ENCODE measurements at places on chromosomes 1 and 21.

GRCh38 chr1:189682591-189682990 lies 795.1 kb downstream of the BRINP3 start:
- DNase-seq, result no peak

DNA sequence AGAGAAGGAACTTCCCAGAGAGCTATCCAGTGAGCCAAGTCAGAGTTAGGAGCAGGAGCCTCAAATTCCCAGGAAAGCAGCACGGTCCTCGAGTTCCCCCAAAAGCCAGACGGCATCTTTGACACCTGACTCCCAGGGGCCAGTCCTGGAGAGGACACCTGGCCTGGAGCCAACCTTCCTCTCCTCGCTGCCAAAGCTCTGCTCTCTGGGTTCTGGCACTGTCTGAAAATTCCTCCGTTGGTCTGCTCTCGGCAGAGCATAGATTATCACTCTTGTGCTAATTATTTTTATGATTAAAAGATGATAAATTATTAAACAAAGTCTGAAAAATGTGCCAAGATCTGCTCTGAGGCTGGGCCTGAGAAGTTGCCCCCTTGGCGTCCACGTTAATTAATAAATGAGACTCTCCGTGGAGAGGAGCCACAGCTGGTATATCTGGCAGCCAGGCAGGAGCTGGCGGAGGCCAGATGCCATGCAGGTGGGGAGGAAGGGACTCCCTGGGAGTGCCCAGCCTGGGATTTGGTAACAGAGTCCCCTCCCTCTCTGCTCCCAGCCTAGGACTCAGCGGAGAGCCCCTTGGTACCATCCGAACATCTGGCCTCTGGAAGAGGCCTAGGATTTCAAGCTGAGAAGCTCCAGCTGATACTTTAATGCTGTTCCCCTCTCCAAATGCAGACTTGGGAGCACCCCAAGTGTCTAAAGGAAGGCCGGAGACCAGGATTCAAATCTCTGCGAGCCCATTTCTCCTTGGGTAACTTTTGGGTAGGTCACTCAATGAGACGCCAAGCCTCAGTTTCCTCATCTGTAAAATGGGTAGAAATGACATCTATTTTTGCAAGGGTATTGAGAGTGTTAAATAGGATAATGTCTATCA lies 163.7 kb upstream of the POU3F1 start:
- no peak for DNase-seq

- no peak for DNase-seq
Measured at GRCh38 chr1:10216090-10216749, 5.8 kb downstream of the KIF1B start.

DNA sequence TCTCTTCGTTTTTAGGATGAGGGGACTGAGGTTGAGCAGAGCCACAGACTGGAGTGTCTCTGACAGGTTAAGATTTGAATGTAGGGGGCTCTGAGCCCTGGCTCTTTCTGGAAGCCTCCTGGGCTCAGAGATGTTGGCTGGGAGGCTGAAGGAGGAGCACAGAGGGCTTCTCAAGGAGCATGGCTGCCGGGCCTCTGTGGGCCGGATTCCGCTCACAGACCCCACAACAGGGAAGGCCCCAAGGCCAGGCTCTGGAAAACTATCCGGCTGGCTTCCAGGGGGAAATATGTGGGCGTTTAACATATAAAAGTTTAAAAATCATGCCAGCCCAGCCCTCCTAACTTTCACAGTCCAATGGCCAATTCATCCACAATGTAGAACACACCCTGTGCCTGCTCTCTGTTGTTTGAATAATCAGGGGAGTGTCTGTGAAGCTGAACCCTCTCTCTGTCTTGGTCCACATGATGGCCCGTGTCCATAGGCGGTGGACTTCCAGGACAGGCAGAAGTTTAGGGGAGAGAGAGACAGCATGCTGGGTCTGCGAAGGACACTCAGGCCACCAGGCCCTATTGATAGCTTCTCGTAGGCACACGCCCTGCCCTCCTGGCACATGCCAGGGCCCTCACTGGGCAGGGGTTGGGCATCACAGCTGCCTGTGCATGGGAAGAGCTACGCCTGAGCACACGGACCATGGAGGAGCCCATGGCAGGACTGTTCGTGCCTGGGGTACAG lies 10.8 kb downstream of the OBSCN start:
- DNase-seq, result no peak

DNA sequence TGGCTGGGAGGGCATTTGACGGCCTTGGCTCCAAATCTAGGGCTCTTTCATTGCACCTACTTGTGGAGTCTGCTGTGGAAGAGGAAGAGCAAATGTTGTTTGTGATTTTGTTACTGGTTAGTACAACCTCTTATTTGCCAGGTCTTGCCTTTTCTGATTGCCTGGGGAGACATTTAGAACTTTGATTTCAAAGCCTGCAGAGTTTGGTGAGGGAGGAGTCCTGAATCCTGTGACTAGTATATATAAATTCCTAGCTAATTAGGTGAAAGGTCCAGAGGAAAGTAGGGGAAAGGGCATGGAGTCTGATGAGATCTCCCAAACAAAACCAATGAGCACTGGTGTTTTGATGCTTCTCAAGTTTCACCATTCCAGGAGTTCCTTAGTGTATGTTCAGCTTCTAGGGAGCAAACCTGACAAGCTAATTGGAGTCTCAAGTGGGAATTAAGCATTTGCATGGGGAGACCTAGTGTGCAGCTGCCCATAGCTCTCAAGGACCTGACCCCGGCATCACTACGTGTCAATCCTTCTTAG lies 5.1 kb upstream of the HMGCS2 start:
- no peak for DNase-seq

DNA sequence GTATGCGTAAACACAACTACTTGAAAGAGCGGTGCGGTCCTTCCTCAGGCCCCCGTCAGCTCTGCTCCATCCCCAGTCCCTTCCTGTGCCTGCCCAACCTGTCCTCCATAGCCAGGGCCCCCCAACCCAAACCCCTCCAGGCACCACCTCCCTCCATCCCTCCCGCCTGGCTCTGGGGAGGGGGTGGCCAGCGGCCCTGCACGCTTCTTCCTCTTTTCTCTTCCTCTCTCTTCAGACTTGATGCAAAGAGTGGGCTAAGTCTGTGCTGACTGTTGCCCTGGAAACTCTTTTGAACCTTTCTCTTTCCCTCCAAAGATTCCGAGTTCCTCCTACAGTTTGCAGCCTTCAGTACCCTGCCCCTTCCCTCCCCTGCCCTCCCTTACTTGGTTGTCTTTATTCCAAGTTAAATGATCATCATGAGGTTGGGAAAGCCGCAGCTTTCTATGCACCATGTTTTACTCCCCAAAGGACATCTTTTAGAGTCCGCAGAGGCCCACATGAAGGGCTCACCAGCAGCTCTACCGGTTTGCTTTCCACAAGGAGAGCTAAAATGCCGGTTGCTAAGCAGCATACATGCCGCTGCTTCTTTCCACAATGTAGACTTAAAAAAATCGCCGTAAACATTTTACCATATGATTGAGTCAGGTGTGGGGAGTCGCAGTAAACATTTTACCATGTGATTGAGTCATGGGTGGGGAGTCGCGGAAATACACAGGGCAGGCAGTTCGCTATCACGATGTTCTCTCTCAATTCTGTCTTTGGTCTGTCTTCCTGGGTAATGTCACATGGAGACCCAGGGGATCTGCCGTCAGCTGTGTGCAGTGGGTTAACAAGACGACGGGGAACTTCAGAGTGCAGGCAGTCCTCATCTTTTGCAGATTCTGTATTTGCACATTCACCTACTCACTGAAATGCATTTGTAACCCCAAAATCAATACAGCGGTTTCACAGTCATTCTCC lies 525.3 kb downstream of the KIF26B start:
- DNase-seq, result no peak

DNA sequence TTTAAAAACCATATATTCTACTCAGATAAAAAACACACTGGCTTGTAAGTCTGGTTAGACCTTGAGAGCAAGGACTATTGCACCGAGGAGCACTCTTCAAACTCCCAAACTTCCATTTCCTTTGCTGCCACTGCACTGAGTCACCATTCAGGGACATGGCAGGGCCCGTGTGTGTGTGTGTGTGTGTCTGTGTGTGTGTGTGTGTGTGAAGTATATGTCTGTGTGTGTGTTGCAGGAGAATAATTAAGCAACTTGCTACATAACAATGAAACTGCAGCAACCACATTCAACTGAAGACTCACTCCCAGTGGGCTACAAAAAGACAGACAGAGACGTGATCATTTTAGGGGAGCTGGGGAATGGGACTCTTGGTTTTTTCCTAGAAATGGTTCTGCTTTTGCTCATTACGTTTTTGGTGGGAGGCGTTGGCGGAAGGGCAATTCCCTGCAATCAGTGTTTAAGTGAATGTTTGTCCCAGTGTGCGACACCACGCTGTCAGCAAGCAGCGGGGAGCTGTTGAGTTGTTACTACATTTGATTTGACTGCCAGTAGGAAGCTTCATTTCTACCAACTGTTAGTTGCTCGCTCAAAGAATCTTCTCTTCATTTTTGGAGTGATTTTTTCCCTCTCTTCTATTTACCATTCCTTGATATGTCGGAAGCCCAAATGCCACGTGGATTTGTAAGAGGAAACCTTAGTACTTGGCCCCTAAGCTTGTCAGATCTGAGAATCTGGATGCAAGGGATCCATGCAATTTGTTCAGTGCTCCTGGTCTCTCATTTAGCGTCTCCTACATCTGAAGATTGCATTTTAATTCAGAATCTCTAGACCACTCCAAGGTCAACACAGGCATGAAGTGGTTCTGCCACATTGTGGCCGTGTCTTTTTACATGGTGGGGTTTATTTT lies 36.1 kb downstream of the ESRRG start:
- no peak for DNase-seq

DNA sequence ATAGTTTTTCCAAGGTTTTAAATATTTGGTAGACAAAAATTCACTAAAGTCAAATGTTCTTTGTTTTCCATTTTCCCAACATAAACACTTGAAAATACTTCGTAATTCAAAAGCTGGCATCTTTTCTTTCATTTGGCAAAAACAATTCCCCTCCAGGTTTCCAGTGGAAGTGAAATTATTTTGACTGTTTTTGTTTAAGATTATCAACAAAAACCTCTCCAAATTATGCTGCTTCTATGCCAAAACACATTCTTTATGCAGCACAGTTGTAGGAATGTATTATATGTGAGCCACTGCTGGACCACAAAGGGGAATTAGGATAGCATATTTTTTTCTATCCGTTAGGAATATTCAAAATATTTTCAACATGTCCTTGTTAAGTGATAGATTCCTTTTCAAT lies 44.1 kb downstream of the SLC5A9 start:
- no peak for DNase-seq

DNA sequence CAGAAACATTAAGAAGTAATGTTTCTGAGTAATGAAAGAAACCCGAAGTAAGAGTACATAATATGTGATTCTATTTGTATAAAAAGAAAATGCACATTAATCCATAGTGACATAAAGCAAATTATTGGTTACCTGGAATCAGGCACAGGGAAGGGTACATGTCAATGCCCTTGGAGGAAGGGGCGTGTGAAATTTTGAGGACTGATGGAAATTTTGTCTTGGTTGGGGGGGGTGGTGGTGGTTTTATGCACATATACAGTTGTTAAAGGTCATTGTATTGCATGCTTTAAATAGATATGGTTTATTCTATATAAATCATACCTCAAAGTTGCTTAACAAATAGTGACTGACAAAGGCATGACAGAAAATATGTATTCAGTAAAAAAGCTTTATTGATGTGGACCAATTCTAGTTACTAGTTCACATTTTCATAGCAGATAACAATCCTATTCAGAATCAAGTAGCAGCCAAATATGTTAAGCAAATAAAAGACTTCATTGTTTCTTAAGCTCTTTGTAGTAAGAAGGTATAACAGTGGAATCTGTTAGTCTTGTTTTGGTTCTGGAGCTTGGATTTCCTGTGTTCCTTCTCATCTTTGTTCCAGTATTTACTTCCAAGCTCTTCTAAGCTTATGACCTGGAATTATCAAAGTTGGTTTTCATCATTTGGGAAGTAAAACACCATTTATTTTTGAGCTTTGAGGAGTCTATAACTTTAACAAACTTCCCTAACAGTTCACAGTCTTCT lies 15.1 kb downstream of the BACH1 start:
- DNase-seq, result no peak

DNA sequence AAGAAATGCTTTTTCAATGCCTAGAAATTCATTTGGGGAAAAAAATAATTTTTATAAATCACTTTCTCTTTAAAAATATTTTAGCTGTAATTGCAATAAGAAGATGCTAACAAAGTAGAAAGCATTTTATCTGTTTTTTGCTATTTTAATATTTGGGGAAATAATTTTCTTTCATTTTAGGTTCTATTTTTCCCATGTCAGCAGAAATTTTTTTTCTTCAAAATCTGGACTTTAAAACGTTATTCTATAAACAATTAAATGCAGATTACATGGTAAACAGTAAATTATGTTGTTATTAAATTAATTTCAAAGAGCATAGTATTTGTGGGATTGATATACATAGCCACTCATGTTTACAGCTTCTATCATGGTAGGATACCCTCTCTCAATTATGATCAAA lies 27.7 kb upstream of the RRP15 start:
- no peak for DNase-seq

DNA sequence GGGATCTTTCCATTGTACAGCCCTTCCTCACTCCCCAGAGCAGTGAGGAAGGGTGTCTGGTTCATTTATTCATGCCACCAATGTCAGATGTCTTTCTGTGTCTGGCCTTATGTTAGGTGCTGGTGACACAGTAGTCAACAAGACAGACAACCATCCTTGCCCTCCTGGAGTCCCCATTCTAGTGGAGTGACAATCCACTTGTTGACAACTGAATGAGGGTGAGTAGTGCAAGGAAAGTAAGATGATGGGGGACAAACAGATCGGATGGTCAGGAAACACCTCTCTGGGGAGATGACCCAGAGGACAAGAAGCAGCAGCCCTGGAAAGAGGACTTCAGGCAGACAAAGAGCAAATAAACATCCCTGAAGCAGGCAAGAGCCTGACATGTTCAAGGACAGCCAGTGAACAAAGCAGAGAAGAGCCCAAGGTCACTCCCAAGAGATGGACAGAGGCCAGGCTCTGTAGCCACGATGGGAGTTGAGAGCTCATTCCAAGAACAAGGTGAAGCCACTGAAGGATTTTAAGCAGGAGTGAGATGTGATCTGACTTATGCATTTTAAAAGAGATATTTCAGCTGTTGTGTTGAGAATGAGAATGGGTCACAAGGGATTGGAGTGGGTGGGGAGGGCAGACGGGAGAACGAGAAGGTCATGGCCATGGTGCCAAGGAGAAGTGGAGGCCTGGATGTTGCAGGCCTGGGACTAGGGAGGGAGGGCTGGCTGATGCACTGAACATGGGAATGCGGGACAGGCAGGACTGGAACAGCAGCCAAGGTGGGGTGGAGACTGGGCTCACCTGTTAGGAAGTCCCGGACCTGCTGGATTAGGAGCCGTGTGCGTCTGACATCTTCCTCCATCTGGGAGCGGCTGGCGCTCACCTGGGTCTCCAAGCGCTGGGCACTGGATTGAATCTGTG lies 30.2 kb downstream of the LAMB3 start:
- no peak for DNase-seq

- DNase-seq, result no peak
Measured at GRCh38 chr1:79052829-79053449, 46.4 kb upstream of the ADGRL4 start.

GRCh38 chr1:74083128-74083527 lies 114.8 kb downstream of the LRRIQ3 start:
- DNase-seq, result no peak

DNA sequence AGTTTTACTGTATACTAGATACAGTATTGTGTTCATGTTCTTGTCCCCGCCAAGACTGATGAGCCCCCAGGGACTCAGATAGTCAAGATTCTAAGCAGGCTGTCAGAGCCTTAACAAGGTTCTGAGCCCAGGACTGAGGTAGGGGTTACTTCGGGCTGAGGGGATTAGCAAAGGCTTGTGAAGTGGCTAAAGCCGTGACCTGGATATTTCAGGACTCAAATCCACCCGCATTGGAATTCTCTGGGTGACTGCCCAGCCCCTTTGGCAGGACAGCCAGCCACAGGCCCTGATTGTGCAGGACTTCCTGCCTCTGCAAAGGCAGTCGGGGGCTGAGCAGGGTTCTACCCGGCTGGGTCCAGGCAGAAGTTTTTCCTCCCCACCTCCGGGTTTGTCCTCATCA lies at the start of gene PLA2G5:
TSS of gene PLA2G5 (plus strand) at position 321 of the 400 bp plus-strand sequence. CDS start 14,637 bp downstream, outside the sequence.
- no peak for DNase-seq

Data from 8988T (cell line).